ENCODE measurements at places on chromosomes 16 and 17.

GRCh38 chr17:68461122-68461539, 3.8 kb upstream of the WIPI1 start:
- no peak for DNase-seq

GRCh38 chr17:13323990-13324389, 277.7 kb downstream of the HS3ST3A1 start:
- no peak for DNase-seq

DNA sequence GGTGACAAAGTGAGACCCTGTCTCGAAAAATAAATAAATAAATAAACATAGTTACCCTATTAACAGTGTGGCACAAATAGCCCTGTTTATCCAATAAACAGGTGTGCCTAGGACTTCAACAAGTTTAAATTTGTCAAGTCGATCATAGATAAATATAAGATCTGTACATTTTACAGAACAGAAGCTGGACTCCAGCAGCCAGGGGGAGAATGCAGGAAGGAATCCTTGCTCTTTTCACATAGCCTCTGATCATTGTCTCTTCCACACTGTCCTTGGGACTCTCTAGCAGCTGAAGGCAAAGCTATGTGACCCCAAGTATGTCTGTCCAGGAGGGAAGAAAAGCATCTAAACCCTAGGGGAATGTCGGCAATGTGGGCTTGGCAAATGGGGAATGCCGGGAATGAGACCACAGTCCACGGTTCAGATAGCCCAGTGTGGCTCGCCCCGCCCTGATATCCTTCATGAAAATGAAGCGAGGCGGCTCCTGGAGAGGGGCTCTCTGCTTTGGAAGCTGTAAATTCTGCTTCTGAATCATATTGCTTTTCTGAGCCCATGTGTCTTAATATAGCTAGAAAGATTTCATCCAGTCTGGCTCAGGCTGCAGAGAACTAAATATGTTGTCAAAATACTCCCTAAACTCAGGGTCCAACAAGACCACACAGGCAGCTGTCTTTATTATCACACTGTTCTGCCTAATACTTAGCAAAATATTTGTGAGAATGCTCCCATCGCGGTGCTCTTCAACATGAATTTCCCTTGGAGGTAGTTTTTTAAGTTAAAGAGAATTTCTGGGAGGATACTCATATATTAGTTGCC, 24.9 kb upstream of the GRB2 start:
- DNase-seq: no peak

GRCh38 chr17:47262586-47262985, 9.0 kb downstream of the ITGB3 start:
- DNase-seq: no peak

DNA sequence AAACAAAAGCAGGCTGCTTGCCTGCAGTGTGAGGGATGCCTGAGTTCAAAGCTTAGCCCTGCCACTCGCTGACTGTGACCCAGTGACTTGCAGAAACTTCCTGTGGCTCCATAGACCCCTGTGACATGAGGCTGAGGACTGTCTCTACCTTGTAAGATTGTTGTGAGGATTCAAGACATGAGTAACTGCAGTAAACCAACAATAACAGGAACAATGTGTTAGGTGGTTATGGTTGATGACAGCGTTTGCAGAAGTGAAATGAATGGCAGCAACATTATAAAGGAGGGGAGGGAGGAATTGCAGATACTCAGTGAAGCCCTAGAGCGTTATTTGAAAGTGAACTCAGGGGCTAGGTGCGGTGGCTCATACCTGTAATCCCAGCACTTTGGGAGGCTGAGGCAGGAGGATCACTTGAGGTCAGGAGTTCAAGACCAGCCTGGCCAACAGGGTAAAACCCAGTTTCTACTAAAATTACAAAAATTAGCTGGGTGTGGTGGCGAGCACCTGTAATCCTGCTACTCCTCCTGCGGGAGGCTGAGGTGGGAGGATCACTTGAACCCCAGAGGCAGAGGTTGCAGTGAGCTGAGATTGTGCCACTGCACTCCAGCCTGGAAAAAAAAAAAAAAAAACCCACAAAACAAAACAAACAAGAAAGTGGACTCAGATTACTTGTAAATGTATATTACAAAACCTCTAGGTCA, 33.5 kb upstream of the EMP2 start:
- DNase-seq: no peak

GRCh38 chr17:32998111-32998886, 6.7 kb downstream of the SPACA3 start:
- DNase-seq: peak; percentile 87

DNA sequence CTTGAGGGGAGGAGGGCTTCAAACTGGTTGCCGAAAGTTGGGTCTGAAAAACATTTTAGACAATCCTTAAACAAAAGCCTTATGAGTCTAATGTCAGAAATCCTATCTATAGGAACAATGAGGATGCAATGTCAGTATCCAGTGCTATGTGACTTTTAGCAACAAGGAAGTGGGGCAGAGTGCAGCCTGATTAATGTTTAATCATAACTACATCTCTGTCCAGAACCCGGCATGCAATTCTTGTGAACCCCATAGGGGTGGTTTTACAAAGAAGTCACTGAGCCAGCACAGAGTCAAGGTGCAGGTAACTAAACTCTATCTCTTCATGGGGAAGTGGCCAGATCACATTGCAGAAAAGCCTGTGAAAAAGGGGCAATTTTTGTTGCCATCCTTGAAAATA, 267.5 kb downstream of the HS3ST4 start:
- no peak for DNase-seq

DNA sequence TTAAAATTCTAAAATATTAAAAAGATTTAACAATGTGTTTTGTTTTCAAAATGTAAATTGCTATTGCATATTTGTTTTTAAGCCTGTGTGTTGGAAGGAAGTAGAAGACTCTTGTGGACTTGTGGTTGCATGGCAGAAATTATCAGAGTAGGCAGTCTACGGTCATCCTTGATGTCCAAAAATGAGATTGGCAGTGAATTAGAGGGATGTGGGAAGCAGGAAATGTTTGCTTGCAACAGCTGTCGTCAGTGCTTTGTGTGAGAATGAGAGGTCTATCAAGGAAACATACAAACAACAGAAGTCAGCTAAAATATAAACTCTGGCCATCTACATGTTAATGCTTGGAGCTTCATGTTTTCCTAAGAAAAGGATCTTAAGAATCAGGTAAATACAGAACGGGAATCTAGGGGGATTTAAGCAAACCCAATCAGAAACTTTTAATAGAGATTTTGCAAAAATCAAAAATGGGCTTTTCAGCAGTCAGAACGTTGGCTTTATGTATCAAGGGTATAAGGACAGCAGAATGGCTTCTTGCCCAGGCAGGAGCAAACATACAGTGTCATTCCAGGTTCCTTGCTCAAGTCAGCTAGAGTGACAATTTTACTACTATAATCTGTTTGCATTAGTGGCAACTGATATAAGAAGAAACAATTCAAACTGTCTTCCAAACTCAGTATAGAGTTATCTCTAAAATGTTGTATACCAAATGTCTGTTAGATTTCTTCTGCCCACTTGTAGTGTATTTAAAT, 196.7 kb downstream of the CYB561 start:
- DNase-seq: no peak

GRCh38 chr16:50050802-50051201, 15.0 kb upstream of the HEATR3 start:
- DNase-seq: no peak

DNA sequence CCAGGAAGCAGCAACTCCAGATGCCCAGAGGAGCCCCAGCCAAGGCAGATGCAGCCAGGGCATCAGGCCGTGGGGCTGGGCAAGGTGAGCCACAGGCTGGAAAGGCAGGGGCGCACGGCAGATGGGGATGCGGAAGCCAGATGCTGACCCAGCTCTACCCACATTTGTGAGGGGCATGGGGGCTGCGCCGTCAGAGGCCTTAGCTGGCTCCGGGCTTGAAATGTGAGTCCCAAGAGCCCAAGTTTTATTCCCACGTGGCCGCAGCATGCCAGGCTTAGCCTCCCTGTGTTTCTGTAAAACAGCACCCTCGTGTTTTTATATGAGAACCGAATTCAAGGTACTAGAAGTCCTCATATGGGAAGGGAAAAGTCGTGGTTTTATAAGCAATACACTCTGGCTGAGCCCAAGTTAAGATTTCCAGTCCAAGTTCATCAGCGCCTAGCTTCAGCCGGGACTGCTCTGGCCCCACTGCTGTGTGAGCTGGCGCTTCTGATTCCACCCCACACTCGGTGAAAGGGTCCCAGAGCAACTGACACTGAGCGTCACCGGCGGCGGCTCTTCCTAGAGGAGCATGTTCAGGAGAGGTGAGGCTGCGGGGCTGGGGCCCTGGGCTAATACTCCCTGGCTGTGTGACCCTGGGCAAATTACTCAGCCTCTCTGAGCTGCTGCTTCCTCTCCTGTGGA, 6.7 kb upstream of the C16orf95 start:
- no peak for DNase-seq

DNA sequence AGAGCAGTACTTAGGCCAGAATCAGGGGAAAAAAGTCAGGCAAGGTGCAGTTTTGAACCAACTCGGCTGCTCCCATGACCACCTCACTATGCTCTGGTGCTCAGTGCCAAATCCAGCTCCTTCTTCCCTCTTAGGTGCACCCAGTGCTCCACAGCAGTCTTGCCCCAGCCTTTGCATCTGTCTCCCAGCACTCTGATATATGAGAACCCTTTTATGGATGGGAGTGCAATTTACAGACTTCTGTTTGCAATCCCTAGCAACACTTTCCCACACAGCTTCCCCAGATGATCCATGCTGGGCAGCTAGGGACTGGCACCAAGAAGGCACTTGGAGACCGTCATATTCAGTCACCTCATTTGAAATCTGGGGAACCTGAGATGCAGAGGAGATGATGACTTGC, 267.9 kb upstream of the CCL2 start:
- no peak for DNase-seq

DNA sequence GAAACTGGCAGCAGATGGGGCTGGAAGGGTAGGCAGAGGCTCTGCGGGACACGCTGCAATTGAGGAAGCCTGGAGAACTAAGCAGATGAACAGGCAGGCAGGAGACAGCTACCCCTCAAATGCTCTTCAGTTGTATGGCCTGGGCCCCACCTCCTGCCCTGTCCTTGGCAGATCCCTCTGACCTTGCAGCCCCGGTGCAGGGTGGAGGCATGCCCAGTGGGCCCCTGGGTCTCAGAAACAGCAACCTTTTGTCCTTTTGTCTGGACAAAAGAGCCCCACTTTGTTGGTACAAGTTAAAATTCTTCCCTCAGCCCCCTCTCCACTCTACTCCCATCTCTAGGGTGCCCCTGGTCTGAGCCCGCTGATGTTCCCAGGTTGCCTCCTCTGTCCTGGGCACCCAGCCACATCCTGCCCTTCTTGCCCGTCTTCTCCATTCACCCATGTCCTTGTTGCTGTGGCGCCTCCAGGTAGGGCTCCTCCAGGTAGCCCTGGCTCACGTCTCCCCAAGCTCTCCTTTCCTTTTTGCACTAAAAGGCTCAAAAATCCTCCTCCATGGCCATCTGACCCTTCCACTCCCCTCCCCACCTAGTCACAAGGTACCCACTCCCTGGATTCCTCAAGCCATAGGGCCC, 136.8 kb downstream of the CLEC16A start:
- peak; percentile 82 for DNase-seq

DNA sequence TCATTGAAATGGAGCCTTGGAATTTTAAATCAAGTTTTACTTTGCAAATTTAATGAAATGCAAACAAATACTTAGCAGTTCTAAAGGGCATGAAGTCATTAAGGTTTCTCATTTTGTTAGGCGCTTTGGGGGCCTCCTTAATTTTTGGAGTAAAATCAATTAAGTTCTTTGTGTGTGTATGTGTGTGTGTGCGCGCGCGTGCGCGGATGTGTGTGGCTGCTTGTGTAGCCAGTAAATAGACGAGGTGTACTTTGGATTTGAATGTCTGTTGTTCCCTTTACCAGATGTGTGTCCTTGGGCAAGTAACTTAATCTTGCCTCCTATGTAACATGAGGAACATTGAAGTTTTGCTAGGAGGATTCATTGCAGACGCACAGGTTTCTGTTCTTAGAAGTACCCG, 1051.4 kb upstream of the EEF2KMT start:
- DNase-seq: no peak

GRCh38 chr17:924711-925475, 54.7 kb downstream of the NXN start:
- no peak for DNase-seq

DNA sequence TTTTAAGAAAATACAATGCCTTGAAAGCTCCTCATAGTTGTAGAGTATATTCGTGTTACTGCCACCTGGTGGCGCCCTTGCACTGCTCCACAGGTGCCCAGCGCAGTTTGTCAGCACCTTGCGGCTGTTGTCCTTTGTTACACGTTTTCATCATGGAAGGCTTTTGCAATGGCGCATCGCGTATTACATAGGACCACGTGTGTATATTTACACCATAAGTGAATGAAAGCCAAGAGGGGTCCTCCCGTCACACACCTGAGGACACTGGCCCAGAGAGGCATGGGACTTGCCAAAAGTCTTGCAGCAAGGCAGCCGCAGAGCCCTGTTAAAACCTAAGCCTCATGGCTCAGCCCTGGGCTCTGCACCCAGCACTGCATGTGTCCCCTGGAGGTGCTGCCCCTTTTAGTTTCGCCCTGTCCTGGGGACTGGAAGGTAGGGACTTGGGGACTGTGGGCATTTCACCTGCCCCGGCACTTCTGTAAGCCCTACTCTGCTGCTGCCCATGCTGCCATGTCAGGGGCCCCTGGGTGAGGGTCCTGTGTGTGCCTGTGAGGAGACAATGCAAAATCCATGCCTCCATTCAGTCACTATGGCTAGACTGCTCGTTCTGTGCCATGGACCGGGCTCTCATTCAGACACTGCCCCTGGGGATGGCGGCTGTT, 24.3 kb downstream of the POLR3E start:
- DNase-seq: peak; percentile 77

DNA sequence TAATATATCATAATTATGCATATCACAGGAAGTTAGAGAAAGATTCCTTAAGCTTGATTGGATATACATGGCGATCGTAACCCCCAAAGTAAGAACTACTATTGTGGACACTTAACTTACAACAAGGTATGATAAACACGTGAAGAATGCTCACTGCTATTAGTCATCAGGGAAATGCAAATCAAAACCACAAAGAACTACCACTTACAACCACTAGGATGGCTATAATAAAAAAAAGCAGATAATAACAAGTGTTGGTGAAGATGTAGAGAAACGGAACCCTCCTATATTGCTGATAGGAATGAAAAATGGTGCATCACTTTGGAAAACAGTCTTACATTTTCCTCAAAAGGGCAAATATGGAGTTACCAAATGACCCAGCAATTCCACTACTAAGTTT, 265.9 kb downstream of the SLC39A11 start:
- DNase-seq: no peak

DNA sequence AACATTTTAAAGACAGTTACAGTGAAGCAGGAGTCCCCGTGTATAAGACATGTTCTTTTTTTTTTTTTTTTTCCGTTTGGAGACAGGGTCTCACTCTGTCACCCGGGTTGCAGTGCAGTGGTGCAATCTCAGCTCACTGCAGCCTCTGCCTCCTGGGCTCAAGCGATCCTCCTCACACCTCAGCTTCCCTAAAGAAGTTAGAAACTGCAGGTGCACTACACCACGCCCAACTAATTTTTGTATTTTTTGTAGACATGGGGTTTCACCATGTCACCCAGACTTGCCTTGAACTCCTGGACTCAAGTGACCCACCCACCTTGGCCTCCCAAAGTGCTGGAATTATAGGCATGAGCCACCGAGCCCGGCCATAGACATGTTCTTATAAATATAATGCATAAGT, 3.0 kb downstream of the EVI2B start:
- DNase-seq: no peak

GRCh38 chr17:75315541-75316243, 26.5 kb upstream of the SLC25A19 start:
- DNase-seq: no peak

- no peak for DNase-seq
Observed at GRCh38 chr17:70307430-70308225, 138.3 kb downstream of the KCNJ2 start.
